ENCODE measurements at places on chromosomes 1 and 21.

GRCh38 chr1:103416681-103417286 lies 108.7 kb upstream of the RNPC3 start:
- DNase-seq, result no peak

DNA sequence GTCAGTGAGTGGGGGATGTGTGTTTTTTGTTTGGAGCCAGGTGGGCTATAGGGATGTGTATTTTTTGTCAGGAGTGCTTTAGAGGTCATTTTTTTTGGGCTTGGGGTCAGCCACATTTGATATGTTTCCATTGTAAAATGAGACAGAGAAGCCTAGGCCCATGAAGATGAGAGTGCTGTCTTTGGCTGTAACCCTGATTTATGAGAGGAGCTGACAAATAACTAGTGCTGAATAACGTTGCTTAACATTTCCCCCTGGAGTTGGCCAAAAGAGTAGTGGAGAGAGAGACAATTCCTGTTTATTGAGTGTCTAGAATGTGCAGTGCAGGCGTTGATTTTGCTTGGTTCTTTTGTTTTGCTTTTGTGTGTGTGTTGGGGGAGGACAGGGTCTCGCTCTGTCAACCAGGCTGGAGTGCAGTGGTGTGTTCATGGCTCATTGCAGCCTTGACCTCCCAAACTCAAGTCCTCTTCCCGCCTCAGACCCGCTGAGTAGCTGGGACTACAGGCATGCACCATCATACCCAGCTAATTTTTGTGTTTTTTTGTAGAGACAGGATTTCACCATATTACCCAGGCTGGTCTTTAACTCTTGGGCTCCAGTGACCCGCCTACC lies 64.7 kb downstream of the S1PR1 start:
- DNase-seq, result no peak

- no peak for DNase-seq
Observed at GRCh38 chr1:54750596-54750995, 13.7 kb downstream of the PARS2 start.

DNA sequence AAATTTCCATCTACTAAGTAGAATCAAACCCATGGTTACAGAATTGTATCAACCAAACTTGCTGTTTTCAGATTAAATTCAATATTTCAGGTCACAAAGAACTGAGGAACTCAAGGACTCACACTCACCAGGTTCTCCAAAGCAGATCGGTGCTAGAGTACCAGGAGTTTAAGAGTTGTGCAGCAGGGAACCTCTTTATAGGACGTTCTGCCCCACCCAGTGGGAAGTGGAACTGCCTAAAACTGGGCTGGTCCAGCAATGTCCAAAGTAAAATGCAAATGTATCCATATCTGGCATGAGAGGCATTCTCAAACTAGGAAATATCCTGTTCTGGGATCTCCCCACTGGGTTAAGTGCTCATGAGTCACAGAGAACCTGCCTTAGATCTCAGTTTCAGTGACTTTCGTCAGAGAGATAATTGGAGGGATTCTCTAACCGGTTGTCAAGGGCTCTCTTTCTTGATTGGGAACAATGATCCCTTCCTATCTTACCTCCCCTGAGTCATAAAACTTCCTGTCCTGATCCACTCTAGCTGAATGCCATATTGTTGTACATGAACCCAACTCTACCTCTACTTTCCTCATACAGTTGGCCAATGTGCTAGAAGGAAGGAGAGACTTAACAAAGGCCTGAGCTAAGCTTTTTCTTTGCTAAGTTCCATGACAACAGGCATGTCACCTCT lies at the start of gene SPRR2D:
SPRR2D (minus strand) TSS at position 171 of the 682 bp plus-strand sequence. CDS start 774 bp downstream, outside the sequence.
- no peak for DNase-seq

Data from CD4-positive, alpha-beta memory T cell (primary cell).